Effector CD8-positive, alpha-beta T cell (primary cell): ENCODE measurements at places on chromosomes 13 and 19.

DNA sequence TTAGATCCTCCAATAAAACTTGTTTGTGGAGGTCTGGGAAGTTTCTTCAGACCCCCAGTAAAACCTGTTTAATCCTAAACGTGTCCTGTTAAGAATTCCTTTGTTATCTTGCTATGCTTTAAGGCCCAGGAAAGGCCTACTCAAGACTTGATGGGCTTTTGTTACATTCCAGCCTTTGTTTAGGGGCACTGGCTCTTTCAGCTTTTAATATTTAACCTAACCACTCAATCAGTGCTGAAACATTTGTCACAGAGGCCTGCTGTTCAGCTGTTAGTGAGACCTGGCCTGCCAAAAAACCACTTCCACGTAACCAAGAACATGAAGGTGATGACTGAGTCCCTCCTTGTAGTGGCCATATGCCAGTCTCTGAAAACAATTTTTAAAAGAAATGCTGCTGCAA lies 41.7 kb downstream of the PCDH17 start:
- no peak for DNase-seq

DNA sequence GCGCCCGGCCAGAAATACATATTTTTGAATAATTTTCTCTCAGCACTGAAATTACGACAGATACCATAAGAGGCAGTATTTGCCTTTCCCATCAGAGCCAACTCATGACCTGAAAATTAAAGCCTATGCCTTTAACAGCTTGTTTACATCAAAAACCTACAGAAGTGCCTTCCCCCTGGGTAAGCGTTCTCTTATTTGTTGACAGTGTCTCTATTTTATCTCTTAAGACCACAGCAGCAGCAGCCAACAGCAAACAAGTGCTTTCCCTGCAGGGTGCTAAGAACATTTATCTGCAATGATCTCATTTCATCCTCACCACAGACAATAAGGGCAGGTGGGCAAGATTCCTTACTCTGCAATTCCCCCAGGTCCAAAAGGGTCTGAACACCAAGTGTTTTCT lies 6.0 kb downstream of the AKAP8L start:
- no peak for DNase-seq

- DNase-seq = no peak
These were observed 94.7 kb downstream of the MIPEP start for GRCh38 chr13:23794267-23795161.

- no peak for DNase-seq
These were observed 51.1 kb downstream of the TNFRSF19 start for GRCh38 chr13:23621316-23621645.

DNA sequence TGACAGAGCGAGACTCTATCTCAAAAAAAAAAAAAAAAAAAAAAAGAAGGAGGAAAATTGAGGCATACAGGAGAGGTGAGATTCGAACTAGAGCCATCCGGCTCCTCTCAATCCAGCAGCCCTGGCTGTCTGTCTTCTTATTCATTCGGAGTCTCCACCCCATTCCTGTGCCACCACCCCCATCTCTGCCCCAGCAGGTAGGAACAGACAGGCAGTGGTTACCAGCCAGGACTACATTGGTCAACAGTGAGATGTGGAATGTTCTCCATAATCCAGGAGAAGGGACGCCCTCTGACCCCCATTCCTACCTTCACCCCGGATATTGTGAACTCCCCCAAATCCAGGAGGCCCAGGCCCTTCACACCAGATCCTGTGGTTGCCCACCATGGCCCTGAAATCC lies 6.6 kb upstream of the S1PR2 start:
- DNase-seq = no peak

DNA sequence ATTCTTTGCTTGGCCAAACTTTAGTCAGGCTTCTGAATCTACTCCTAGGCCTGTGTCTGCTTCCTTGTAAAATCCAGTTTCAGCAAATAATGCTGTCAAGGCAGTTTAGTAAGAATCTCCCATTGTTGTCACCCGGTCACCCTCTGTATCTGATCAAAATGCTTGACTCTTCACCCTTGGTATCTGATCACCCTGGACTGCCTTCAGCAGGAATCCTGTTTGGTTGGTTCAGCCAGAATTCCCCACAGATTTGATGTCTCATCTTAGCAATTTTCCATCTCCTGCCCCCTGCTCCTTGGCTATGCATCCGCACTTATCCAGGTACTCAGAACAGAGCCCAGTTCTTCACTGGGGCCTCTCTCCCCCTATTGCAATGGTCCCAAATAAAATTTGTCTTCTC lies 172.4 kb upstream of the UBL3 start:
- DNase-seq = no peak

DNA sequence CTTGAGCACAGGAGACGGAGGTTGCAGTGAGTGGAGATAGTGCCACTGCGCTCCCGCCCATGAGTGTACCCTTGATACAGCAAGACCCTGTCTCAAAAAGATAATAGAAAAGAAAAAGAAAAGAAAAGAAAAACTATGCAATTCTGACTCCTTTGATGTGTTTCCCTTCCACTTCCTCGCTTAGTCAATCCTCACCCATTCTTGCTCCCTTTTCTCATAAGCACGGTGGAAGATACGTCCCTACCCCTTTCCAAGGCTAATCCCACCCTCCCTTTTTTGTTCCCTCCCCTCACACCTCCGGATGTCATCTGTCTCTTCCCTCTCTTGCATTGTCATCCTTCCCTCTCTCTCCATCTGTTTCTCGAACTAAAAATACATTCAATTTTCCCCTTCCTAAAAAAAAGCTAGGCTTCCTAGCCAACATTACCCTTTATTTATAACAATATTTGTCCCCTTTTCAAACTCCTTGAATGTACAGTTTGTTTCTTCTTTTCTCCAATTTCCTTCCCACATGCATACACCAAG lies 40.5 kb upstream of the ITM2B start:
- DNase-seq = no peak
